ENCODE measurements at places on chromosomes 11 and 22.

DNA sequence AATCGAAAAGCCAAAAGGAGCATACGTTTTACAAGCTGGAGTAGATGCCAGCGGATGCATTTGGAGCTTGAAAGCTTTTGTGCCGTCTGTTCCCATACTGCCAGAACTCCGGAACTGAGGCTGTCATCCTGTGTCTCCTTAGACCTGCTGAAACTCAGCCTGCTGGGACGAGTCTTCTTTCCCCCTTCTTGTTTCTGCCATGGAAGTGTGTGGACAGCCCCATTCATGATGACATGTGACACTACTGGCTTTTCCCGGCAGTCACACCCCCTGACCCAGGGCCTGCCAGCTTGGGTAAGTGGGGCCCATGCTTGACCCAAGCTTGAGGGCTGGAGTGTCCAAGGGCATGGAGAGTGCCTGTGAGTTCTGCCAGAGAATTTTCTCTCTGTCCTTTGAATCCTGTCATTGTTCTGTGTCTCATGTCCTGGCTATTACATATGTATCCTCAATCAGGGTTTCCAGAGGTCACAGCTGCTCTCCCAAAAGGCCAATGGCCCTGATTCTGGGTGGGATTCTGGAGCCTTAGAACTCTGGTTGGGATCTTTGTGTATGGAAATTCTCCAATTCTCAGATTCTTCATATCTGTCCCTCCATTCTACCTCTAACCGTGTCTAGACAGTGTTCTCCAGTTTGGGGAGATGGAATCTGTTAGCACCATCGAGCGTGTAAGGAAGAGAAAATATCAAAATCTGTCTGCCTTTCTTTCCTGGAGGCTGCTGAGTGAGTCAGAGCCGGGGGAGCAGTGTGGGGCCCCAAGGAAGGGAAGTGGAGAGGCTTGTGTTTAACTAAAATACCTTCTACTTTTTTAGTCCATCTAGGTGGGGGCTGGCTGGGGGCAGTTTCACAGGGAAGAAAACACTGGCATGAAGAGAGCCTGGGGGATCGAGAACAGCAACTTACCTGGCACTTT lies 73.2 kb downstream of the KIAA1671 start:
- no peak for DNase-seq

DNA sequence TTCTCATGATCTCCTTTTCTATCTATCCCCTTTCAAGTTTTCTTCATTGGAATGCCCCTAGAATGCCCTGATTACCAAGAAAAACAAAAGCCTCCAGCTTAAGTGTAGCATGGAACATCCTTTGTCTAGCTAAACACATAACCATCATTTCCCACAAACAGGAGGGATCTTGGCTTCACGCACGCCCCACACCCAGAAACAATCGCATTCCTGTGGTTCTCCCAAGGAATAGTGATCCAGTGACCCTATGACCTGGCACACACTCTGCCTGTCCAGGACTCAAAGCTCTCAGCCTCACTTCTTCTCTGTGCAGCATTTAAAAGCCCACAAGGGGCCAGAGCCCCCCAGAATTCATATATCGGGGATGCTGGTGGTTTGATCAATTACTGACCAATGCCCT lies 9.3 kb upstream of the POU2AF1 start:
- DNase-seq, result no peak

DNA sequence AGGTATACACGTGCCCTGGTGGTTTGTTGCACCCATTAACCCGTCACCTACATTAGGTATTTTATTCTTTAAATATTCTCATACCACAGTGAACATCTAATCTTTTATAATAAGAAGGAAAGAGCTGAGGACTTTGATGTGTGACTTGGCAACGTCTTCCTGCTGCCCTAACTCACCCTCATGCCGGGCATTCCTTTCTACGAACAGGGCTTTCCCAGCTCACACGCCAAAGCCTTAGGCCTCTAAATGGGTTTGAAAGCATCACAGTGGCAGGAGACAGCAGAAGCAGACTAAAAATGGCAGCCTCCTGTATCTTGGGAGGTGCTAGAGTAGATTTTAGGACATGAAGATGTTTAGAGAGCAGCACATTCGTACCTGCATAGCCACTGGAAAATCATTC lies 52.6 kb downstream of the CLTCL1 start:
- DNase-seq, result no peak

DNA sequence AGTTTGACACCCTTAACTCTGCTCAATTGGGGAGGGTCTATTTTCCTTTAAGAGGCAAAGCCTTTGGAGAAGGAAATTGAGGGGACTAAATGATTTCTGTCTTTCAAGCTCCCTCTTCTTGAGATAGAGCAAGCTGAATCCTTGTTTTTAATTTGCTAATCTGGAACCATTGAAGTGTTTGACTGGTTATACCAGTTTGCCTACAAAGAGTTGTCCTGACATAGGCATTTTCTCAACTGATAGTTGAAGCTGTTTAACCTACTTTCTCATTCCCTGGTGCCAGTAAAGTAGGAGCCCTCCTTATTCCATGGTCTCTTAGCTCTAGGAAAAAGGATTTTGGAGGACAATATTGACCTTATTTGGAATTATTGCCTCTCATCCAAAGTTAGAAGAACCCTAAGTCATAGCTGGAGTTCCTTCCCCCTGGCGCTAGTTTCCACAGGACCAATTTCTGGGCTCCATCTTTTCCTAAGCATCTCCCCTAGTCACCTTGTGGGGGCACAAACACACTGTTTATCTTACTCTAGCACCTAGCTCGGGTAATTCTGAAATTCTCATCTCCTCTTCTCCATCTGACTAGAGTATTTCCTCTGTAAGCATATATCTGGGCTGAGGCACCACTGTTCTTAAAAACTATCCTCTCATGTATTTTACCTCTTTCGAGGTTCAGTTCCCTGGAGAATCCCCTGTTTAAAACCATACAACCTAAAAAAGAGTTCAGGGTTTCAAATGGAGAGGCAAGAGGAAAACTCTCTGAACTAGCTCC lies 7.4 kb downstream of the ZDHHC5 start:
- DNase-seq, result no peak
